CD8-positive, alpha-beta memory T cell (primary cell): ENCODE measurements at places on chromosomes 2 and 18. TPM values are rescaled to one million over a fixed set of nuclear protein-coding genes. Genes with fewer than 3 reads are reported as not detected.

GRCh38 chr2:217444932-217445331 is 557.9 kb downstream of the TNS1 start:
- no peak for DNase-seq

DNA sequence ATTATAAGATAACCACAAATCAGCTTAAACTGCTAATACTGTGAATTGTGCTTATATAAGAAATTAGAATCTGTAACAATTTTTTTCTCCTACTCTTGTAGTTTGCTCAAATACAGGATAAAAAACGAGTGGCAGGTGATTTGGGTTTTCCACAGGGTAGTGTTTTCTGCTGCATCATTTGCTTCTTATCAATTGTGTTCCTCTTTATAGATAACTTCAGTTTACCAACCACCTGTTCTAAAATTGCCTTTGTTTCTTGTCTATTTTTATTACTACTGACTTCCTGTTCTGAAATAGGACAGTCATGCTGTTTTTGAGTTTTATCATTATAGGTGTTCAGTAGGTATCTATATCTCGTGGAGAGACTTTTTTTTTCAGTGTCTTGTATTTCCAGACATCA is 56.9 kb downstream of the MFSD6 start:
- no peak for DNase-seq

DNA sequence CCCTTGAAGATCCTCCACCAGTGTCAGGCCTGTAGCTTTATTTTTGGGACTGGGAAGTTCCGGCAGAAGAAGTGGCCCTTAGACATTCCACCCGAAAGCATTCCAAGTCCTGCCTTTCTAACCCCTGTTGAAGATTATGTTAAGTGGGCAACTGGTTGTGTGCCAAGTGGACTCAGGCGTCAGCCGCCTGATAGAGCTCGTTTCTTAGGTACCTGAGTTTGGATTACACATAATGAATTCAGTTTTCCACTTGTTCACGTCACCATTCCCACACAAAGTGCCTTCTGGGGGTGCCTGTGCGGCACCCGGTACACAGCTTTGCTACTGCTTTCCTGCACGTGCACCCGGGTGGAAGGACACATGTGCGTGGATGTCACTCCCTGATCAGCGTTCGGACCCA is 156.5 kb downstream of the PTGR3 start:
- DNase-seq, result no peak

DNA sequence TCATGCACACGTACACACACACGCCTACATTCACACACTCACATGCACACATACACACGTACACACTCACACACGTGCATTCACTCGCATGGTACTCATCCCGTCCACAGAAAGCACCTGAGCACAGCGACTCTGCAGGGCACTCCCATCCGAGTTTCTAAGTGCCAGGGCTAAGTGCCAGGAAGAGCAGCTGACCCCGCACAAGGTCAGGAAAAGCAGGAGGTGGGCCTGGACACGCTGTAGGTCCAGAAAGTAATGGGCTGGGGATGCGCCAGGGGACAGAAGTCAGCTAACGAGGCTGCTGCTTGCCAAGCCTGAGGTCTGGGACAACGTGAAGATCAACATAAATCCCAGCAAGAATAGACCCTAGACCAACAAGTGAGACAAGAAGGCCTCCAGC is 15.8 kb downstream of the ADI1 start:
- DNase-seq, result no peak

DNA sequence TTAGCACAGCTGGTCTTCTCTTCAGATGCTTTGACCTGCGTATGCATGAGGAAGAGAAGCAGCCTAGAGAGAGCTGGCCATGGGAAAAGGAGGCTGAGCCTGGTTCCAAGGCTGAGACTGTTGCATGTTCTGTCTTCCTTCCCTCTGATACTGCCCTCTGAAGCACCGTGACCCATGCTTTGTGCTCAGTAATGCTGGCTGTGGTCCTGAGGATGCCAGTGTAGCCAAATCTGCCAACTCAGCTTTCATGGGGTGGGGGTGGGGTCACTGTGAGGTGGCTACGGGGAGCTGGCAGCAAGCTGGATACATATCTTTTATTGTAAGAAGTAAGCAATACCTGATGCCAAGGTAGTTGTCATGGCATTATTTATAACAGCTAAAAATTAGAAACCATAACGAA is 41.5 kb downstream of the EPAS1 start:
- no peak for DNase-seq

DNA sequence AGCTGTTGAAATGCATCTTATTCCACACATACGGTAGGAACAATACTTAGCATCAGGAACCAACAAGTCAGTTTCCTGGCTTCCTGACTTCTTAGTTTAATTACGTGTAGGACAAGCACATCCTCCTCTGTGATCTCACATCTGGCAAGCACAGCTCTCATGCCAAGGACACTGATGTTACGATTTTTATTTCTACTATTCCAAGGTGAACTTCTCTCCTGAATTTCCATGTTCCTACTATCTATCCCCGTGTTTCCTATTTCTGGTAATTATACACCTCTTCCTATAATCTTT is 374.0 kb downstream of the NCKAP5 start:
- DNase-seq, result no peak

DNA sequence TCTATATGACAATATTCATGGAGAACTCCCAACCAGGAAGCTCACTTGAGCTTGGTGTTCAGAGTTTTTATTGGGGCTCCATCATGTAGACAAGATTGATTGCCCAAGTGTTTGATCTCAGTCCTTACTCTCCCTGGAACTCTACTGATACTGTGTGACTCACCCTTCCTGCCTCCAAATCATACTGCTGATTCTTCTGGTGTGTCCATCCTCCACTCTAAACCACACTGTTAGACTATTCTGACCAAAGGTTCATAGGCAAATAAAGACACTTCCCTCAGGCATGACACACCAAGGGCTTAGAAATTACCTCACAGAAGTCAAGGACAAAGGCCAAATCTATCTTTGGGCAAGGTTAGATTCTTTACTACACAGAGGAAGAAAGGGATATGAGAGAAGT is 107.9 kb upstream of the CDH20 start:
- no peak for DNase-seq

- no peak for DNase-seq
These were observed 99.3 kb downstream of the ASB1 start for GRCh38 chr2:238525990-238526389.

- DNase-seq, result no peak
These were observed 44.5 kb upstream of the EGR4 start for GRCh38 chr2:73337828-73338227.

DNA sequence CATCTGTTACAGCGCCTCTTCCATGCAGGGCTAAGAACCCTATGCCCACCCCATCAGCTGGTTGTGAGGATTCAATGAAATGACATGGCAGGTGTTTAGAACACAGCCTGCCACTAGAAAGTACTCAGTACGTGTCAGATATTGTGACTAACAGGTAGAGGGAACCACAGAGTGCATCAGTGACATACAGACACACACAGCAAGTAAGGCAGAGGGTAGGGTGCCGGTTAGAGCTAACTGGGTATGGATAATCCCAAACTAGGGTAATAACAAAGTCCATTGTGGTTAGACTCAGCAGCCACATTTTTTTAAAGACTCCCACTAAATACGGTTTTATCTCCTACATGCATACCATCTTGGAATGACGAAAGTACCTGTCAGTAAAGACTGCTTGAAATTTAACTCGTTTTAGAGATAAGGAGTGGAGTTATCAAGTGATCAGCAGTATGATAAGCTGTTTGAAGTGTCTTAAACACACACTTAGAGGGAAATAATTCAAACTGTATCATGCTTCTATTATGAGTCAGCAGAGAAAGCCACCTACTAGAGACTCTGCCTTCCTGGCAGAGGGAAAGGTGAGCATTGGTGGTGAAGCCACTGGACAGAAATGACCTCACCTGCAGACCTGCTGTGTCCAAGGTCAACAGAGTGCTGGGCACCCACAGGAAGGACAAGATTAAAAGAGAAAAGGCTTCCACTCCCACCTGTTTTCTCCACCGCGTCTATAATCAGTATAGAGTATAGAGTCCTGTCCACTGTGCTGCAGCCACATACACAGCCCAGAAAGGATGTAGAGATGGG is 20.6 kb downstream of the MPPE1 start:
- DNase-seq, result no peak

DNA sequence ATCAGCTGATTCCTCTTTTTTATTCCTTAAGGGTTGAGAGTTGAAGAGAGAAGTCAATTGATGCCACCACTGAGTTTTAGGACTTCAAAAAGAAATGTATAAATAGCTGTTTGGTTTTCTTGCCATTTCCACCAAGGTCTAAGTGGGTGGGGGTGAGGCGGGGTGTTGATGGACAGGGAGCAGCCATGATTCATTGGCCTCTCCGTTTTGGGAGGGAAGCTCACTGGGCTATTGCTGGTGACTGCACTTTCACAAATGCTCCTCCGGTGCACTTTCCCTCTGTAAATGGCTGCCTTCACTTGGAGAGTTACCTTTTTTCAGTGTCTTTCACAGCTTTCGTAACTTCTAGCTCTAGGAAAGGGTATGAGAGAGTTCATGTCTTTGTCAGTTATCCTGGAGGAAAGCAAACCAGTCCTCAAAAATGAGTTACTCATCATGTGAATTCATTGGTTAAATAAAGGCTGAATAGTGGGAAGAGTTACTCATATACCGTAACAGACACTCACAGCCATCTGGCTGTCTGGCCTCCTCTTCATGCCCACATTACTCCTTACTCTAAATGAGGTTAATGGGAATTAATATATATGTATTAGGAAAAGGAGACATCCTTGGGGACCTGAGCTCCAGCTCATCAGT is 17.4 kb upstream of the CTAGE1 start:
- no peak for DNase-seq

GRCh38 chr2:182248362-182248761 is 178.5 kb downstream of the PDE1A start:
- no peak for DNase-seq

- no peak for DNase-seq
These were observed 3.8 kb upstream of the WDR35 start for GRCh38 chr2:19993731-19994130.

- DNase-seq, result no peak
These were observed 2.4 kb downstream of the FIGN start for GRCh38 chr2:163733301-163733938.

DNA sequence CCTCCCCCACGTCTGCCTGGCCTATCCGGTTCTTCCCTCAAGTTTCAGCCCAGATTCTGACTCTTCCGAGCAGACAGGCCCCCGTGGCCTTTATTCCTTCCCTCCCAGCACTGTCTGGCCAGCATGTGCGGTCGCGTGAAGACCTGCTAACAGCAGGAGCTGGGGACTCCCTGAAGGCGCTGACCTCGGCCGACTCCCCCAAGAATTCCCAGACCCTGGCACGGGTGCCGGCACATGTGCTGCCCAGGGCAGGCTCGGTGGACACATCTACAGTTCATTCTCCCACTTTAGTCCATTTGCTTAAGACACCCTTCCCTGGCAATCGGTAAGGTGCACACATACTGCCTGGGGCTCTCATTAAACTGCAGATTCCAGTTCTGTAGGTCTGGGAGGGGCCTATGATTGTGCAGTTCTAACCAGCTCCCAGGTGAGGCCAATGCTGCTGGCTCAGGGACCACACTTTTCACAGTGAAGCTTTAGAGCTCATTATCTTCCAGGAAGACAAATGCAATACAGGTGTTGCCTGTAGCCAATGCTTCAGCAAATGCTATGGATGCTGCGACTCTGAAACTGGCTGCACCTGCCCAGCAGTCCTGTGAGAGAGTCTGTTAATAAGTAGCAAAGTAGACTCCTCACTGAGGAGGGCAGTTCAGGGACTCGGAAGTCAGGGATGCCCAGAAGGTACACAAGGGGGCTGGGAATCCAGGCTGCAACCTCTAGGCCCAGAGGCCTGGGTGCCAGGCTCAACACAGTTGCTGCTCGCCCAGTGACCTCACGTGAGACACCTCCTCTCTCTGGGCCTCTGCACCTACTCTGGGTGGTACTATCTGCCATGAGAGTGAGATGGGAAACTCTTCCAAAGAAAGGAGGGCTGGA is 45.4 kb upstream of the TAF1B start:
- DNase-seq, result no peak

- DNase-seq, result no peak
These were observed 7.5 kb downstream of the HSBP1L1 start for GRCh38 chr18:79971986-79972385.

- no peak for DNase-seq
These were observed 93.9 kb downstream of the ZNF804A start for GRCh38 chr2:184692141-184692734.

GRCh38 chr2:55175254-55176093 is 56.6 kb downstream of the CLHC1 start:
- peak; percentile 28 for DNase-seq

- DNase-seq, result no peak
These were observed 110.9 kb upstream of the EPC2 start for GRCh38 chr2:148533685-148534084.

DNA sequence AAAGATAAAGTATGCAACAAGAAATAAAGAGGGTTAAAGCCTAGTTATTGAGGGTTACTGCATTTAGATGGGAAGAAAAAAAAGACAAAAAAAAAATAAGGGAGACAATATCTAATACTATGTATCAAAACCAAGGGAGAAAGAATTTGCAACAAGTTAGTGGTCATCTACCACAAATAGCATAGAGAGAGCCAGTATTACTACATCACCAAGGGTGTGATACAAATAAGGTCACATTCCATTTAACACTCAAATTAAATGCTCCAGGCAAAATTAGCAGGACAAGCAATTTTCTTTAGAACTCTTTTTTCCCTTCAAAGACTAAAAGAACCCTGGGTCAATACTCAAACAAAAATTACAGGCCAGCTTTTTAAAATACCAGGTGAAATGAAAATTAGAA is 115.1 kb upstream of the GULP1 start:
- DNase-seq, result no peak

GRCh38 chr2:240930096-240930630 is 24.0 kb downstream of the CROCC2 start:
- no peak for DNase-seq

DNA sequence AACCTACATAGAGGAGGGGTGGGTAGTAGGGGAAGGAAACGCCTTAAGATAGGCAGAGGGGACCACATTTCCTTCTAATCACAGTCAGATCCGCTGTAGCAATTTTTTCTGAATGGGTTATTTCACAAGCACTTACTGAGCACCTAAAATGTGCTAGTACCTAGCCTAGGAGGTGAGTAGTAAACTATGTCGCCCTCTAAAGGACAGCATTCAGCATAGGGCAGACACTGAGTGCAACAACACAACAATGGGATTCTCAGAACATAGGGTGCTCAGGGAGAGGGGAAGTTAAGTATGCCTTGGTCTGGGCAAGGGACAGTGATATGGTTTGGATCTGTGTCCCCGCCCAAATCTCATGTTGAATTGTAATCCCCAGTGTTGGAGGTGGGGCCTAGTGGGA is 166.1 kb upstream of the RAB6C start:
- no peak for DNase-seq

- no peak for DNase-seq
These were observed 65.3 kb downstream of the HAUS1 start for GRCh38 chr18:46169464-46169941.

Gene ALK
- not detected for total RNA-seq

Gene IL1B
- total RNA-seq, result not detected

Gene FTCDNL1
- 3.8 TPM for total RNA-seq

Gene UGT1A5
- not detected for total RNA-seq

Gene CRACDL
- total RNA-seq, result 0.27 TPM

Gene CYTIP
- total RNA-seq, result 195 TPM

Gene SNTG2
- 1.3 TPM for total RNA-seq

Gene CXCR4
- total RNA-seq, result 106 TPM

Gene CDCA7
- 23.5 TPM for total RNA-seq

Gene ASTL
- 16.2 TPM for total RNA-seq

Gene ABCG8
- not detected for total RNA-seq

Gene LCT
- 0.29 TPM for total RNA-seq
